Epithelial cell of proximal tubule (primary cell): ENCODE measurements at places on chromosomes 5 and 9. TPM values are rescaled to one million over a fixed set of nuclear protein-coding genes. Genes with fewer than 3 reads are reported as not detected.

DNA sequence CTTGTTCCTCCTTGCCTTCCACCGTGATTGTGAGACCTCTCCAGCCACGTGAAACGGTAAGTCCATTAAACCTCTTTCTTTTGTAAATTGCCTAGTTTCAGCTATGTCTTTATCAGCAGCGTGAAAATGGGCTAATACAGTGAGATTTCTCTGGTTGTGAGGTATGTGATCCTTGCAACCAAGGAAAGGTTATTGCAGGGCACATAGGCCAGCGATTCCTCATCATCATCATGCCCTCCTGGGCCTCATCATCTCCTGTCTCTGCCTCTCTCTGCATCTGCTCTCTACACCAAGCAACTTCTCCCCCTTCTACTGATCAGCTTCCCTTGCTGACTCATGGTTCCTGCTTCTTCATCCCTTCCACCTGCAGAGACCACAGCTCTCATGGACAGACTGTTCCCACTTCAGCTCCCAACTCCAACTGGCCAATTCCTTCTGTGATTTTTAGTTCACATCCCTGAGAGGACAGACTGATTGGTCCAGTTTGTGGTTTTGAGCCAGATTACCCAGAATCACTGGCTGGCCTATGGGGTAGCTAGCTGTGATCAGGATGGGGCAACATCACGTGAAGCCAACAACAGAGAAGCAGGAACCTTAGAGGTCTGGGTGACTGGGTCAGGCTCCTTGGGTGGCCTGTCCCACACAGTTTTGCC, 53.1 kb downstream of the LIX1 start:
- DNase-seq, result no peak

DNA sequence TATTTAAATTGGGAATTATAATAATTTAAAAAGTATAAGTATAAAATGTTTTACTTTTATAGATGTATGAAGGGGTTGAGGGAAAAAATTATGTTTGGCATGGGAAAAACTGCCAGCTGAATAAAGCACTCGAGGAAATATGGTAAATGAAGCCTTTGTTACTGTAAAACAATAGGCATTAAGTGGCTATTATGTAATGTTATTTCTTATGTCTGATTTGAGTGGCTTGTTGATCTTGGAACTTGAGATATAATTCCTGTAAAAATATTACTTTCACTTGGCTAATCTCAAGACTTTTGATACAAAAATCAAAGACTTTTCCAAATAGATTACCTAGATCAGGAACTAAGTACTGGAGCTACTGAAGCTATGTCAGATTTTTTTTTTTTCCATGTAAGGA, 182.9 kb downstream of the CD180 start:
- no peak for DNase-seq

DNA sequence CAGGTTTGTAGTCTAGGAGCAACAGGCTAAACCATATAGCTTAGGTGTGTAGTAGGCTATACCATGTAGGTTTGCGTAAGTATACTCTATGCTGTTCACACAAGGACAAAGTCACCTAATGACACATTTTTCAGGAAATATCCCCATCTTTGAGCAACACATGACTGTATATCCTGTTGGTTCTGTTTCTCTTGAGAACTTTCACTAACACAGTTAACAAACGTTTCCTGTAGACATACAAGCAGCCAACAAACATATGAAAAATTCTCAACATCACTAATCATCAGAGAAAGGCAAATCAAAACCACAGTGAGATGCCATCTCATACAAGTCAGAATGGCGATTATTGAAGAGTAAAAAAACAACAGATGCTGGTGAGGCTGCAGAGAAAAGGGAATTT, 68.2 kb downstream of the NR2F1-AS1 start:
- peak; percentile 47 for DNase-seq

Gene ANKRD18A
- total RNA-seq, result 2.7 and 3.1 TPM in 2 replicates

DNA sequence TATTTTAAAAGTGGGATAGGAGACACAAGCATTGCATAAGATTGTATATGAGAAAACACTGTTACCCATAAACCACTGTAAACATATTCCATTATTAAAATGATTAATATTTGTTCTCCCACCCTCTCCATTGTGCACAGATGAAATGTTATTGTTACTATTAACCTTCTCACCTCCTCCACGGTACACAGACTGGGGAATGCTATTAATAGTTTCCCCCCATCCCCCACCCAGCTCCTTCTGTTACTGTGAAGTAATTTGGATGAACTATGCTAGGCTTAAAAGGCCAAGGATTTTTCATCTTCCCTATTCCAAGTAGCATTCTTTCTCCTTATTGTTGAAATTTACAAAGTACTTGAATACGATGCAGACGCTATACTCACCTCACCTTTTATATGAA, 91.4 kb downstream of the JAKMIP2 start:
- DNase-seq, result no peak

Gene PDZD2
- total RNA-seq, result 1.8 and 8.4 TPM in 2 replicates

DNA sequence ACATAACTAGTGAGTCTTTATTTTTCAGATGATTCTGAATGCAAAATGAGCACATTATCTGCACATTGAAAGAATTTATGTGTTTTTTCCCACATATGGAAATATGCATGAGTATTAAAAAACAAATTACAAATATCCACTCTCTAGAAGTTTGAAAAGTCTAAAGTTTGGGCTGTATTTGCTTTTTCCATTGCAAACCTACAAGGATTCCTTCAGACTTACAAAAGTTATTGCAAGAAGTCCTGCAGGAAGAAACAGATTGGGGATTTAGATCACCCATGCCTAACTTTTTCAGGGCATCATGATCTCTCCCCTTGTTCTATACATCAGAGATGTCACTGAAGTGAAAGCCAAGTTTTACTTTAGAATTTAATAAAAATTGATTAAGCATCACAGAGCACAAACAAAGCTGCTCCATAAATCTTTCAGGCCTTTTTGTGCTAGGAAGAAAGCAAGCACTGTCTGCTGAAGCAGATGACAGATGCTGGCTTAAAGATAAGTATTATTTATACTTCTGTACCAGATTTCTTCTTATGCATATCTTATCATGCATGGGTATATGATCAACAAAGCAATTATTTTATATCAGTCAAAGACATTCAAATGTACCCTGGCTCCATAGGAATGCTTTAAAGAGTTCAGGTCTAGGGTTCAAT, 71.7 kb downstream of the NFIB start:
- DNase-seq, result no peak

DNA sequence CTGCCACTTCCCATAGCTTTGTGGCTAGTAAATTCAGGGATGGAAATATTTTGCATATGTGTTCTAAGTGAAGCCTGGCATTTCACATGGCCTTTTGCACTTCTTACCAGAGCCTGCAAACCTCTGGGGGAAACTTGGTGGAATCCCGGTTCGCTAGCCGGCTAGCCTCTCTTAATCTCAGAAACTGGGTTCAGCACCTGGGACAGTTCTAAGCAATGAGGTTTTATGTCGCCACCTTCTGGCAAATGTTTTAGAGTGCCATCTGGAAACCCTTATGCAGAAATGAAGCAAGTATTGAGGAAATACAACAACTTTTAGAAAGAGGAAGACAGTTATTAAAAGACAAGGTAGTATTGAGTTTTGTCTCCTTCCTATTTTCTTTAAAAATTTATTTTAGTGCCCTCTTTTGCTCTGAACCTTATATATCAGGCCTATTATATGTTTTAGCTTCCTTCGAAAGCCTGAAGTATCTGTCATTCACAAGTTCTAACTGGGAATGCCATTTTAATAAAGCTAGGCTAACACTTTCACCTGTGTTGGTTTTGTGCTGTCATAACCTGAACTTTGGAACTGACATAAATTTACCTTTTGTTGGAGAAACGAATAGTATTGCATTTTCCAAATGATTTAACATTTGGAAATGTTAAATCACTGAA, 963 bp upstream of the HTR1A start:
- DNase-seq, result peak; percentile 29

Gene SLC6A3
- total RNA-seq, result not detected in 2 replicates

DNA sequence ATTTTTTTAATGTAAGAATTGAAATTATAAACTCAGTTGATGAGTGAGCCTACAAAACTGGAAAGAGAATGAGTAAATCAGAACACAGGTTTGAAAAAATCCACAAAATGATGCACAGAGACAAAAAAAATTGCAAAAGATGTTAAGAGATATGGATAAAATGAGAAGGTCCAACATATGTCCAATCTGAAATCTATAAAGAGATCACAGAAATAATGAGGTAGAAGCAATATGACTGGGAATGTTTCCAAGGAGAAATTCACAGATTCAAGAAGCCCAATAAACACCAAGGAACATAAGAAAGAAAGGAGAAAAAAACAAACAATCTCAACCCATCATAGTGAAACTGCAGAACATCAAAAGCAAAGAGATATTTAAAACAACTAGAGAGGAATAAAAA, 288.4 kb upstream of the SLC30A5 start:
- no peak for DNase-seq

DNA sequence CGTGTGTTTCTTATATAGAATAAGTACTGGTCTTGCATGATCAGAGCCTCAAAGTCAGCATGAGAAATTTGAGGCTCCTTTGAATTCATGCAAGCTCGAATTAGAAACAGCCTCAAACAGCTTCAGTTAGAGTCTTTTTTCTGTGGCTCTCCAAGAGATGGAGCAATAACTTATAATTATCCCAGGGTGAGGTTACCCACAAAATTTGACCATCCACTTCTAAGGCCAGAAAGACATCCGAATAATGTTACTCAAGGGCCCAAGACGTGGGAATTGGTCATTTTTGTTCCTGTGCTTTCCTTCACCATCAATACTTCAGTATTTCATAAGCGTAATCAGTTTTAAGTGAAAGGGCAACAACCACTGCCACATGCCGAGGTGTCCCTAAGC, 89.7 kb downstream of the DAPK1 start:
- DNase-seq, result no peak

DNA sequence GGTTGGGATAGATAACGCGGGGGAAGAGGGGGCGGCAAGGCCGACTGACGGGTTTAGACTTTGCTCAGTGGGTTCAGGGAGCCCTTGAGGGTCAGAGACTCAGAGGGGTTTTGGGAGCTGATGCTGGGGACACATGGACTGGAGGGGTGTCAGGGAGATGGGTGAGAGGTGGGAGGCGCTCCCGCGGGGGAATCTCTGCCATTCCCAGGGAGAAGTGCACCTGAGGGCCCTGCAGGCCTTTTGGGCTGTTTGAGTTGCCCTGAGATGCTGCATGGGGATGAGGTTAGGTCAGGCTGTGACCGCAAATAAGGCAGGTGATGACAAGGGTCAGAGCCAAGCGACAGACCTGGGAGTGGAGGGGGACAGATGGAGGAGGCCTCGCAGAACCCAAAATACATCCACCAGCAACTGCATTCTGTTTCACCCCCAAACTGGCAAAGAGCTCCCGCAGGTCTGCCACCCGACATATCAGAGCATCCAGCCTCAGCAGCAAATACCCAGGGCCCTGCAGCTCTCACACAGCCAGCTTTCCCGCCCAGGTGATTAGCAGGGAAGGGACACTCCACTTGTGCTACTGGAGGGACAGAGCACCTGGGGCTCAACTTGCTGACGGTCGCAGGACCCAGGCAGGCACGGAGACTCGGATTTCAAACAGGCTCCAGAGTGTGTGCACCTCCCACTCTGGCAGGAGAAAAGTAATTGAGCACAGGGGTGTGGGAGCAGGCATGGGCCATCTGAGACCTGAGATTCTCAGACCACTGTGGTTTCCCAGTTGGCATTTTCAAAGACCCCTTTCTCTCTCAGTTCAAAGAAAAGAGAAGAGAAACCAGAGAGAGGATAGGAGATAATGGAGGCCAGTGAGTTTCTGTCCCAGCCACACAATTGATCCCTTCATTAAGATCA, 26.4 kb downstream of the TMOD1 start:
- no peak for DNase-seq

- no peak for DNase-seq
These were observed 190.9 kb downstream of the HINT1 start for GRCh38 chr5:130974021-130974683.

DNA sequence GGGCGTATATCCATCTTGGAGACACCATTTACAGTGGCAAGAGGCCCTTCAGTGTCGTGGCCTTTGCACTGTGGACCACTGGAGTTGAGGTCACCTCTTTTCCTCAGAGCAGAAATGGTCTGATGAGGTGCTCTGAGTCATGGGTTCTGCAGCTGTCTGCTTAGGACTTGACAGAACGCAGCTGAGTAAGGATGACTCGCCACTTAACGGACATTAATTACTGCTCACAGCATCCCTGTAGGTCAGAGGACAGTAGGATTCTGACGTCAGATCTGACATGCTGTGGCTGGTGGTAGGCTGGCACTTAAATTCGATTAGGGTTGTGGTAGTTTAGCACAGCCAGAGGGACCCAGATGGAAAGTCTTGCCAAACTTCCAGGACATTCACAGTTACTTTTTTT, 479.4 kb downstream of the DMAC1 start:
- DNase-seq, result peak; percentile 78

Gene PTGR1
- total RNA-seq, result 82.3 and 124 TPM in 2 replicates

Gene SAXO1
- not detected in 2 replicates for total RNA-seq

GRCh38 chr5:3305432-3305831, 290.2 kb upstream of the IRX1 start:
- DNase-seq, result no peak

- no peak for DNase-seq
These were observed 560.6 kb downstream of the PRR16 start for GRCh38 chr5:121024416-121025311.

DNA sequence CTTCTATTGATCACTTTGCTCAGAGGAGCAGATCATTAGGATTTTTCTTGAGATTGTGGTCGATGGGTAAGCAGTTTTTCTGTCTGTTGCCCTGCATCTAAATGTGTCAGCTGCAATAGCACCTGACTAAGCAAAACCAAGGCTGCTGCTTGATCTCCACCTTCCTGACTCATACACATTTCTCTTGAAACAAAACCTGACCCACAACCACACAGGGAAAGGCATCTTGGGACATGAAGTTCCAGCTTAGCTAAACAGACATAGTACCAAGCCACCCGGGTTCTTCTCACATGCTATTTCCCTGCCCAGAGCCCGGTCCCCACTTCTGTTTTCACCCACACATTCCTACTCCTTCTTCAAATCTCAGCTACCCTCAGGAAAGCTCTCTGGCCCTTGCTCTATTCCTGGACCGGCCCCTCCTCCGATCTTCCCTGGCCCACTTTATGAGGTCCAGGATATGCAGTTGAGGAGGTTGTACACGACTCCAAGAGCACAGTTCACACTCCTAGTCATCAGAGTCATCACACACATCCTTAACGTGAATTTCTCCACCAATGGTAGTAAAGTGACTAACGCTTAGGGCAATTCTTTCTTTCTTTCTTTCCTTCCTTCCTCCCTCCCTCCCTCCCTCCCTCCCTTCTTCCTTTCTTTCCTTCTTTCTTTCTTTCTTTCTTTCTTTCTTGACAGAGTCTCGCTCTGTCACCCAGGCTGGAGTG, 16.0 kb upstream of the ZBTB43 start:
- DNase-seq, result no peak

GRCh38 chr9:93673839-93674334, 97.5 kb downstream of the PHF2 start:
- no peak for DNase-seq

GRCh38 chr5:153969563-153969895, 69.2 kb downstream of the FAM114A2 start:
- no peak for DNase-seq

DNA sequence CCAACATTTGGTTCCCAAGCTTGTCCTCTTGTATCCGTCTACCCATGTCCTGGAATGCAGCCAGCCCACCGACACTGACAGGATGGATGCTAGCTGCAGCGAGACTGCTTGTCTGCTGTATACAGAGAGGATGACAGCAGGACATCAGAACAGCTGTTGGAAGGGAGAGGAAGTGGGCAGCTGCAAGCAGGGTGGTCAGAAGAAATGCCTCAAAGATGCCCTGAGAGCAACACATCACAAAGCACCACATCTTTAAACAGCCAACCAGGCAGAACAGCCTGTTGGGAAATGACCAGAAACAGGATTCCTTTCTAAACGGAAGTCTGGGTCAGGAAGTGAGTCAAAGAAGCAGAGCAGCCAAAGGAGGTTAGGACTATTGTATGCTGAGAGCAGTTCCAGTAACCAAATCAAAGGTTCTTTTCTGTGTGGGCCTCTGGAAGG, 219.1 kb downstream of the NDUFS4 start:
- peak; percentile 52 for DNase-seq

Gene PTPDC1
- 5.4 and 7.8 TPM in 2 replicates for total RNA-seq
